ENCODE measurements at places on chromosomes 3 and 15.

- peak; percentile 72 for DNase-seq
Observed at GRCh38 chr3:196339493-196340254, 1.5 kb upstream of the TM4SF19 start.

- DNase-seq = no peak
Observed at GRCh38 chr3:63972196-63972595, 51.1 kb downstream of the PSMD6 start.

DNA sequence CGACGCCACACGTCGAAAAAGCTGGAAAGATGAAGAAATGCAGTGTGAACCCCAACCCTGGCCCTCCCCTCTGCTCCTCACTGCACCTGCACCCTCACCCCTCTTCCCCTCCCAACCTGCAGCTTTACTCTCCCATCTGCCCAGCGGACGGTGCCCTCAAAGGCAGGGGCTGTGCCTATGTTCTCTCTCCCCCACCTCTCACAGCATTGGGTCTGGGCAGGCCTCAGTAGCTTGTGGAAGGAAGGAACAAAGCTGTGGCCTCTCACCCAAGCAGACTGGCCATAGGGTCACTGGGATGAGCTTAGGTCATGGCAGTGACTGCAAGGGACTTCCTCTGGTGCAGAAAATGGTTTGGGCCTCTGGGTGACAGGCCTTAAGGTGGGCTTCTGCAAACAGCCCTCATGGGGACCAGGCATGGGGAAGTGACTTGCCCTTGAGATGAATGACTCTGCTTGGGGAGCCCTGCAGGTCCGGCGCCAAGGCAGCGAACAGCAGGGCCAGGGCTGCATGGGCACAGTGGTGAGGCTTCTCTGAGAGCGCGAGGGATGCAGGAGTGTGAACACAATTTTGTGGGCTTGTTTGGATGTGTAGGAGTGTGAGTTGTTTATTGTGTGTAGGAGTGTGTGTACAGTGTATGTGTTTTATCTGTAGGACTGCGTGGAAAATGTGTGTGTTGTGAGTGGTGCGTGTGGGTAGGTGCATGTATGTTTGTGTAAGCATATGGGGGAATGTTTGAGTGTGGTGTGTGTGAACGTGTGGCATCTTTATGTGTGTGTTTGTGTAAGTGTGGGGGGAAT, 29.2 kb downstream of the SRPRB start:
- no peak for DNase-seq

DNA sequence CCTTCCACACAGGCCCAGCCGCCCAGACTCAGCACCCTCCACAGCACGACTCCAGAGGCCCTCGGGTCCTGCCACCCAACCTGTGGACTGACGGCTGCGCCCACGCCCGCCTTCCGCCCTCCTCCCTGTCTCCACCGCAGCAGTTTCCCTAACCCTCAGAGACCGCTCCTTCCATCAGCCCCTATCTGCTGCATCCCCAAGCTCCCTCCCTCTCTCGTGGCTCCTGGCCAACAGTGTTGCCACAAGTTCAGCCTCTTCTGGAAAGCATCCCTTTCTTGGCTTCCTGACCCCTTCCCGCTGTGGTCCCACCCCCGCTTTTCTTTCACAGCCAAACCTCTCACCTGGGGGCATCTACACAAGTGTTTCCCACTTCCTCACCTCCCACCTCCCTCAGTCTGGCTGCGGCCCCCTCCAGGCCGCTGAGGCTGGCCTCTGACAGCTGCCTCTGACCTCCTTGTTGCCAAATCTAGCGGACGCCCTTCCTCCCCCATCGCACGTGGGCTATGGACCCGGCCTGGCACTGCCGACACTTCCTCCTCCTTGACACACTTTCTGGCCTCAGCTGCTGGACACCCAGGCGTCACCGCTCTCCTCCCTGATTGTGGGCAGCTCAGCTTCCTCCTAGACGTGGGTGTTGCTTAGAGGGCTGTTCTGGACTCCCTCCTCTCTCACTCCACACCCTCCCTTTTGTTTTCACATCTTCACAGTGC, 168.8 kb upstream of the TLE3 start:
- peak; percentile 89 for DNase-seq

DNA sequence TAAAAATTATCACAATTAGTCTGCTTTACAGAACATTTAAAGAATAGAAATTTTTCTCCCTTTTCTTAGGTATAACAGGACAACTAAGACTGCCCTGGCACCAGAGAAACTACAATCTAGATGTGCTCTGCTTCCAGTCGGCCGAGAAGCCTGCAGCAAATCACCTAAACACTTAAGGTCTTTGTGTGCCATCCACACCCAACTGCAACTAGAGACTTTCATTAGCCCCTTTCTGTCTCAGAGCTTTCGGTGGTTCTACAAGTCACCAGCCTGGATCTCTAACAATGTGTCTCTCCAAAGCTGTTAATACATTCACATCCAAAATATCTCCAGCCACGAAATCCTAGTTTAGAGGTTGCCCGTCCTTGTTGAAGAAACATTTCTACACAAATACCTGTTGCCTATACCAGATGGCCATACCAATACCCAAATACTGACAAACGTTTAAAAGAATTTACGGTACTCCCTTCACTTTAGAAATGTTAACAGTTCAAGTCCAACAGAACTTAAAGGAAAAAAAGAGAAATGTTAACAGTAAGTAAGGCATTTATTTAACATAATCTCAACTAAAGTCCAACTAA, 6.7 kb downstream of the PRC1 start:
- DNase-seq = no peak

- no peak for DNase-seq
Observed at GRCh38 chr3:48155122-48155521, 33.1 kb downstream of the CDC25A start.

- DNase-seq = peak; percentile 32
Observed at GRCh38 chr15:67033571-67034044, 31.8 kb upstream of the SMAD3 start.

DNA sequence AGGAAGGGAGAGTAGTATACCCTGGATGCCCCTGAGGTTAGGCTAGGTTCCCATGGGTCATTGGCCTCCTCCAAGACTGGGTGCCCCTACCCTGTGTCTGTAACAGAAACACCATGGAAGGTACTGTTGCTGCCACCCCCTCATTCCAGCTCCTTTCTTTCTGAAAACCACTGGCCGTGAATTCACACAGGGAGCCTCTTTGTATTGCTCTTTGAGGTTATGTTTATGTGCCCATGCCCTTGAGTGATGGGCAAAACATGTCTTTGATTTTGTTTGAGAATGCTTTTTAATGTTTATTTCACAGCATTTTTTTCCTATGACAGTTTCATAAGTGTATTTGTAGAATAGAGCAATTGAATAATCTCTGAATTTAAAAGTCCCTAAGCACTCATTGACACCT, 79.7 kb downstream of the RARB start:
- DNase-seq = no peak

GRCh38 chr3:119413603-119414280, 49.7 kb downstream of the TMEM39A start:
- DNase-seq = no peak

DNA sequence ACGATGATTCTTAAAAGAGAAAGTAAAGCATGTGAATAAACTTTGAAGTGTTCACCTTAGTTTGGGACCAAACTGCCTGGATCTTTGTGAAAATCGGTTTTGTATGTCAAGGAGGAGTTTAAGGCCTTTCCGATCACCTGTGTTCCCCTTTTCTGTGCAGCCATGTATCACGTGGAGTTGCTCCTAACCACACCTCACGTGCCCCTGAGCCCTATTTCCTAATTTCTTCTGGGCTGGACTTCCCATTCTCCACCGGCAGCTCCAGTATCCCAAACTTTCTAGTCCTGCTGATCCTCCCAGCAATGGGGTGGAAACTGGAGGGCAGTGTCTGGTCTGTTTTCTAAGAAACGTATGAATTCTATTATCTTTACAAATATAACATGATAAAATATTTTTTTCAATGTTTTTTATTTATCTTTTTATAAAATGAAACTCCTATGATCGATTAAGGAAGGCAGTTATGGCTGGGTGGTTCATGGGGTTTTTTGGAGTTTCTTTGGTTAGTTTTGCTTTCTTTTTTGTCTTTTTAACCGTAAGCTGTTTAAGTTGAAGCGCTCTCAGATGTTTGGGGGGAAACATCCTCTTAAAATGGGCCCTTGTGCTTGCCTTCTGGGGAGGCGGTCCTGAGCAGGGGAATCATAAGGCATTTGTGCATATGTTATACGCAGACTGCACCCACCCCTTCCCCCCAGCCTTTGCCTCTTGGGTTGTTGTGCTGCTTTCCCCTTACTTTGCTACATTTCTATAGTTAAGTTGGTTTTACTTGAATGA, 43.6 kb upstream of the WWTR1 start:
- no peak for DNase-seq

GRCh38 chr15:67607329-67607728, 64.8 kb downstream of the MAP2K5 start:
- no peak for DNase-seq

DNA sequence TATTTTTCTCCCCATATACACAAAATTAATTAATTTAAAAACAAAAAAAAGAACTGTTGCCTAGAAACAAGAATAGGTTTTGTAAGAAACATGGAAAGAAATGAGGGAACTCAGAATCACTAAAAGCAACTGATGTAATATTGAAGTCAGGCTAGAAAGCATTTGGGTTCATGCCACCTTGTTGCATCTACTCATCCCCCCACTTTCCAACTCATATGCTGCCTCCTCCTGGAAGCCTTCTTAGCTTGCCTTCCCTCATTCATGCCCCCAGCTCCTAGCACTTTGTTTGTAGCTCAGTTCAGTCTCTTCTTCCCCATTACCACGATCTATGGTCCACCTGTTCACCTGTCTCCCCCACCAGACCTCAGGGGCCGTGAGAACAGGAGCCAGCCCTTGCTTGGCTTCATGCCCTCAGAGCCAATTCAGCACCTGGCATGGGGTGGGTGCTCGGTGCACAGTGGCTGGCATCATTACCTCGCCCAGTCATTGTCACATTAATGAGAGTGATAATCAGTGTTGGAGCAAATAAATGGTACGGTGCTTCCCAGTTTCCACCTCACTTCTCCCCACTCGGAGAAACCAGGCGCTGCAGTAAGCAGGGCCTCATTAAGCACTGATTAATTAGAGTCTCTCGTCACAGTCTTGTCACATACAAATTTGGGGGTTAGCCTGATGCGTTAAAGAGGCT, 62.4 kb upstream of the SLC6A1 start:
- DNase-seq = no peak

GRCh38 chr3:129183569-129184395, at the start of gene CNBP:
CNBP (minus strand) TSS chr3:129183896; CDS start chr3:129171757, 12,139 bp downstream.
- DNase-seq = peak; percentile 98

DNA sequence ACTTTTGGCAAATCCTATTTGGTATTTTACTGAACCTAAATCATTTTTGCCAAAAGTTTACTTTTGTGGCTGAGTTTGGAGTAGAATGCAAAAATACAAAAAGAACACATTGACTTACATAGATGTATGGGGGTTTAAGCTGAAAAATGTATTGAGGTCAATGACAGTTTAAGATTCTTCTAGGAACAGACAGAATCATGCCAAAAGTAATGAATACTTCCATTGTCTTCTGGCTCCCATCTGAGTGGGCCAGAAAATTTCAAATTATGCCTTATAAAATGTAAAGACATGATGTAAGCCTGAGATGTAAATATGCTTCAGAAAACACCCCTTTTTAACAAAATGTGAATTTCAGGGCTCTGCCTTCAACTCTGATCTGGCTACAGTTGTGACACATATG, 375.1 kb upstream of the DPH6 start:
- no peak for DNase-seq

DNA sequence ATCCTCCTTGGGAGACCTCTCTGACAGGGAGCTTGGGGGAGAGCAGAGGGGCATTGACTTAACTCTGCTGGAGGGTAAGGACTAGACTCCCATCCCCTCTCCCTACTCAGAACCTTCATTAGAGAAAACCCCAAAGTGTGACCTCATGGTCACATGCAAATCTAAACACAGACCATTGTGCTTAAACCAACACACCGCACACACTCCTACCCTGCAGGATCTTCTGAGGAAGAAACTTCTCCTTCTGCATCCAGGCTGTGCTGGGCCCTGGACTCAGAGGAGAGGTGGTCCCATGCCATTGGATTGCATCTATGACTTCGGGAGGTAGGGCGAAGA, 805 bp upstream of the PARP16 start:
- DNase-seq = peak; percentile 47

- no peak for DNase-seq
Observed at GRCh38 chr3:27387625-27388024, 18.4 kb upstream of the NEK10 start.

- DNase-seq = no peak
Observed at GRCh38 chr3:95460274-95460673, 1354.1 kb upstream of the EPHA6 start.

GRCh38 chr3:38125305-38126120, 11.4 kb downstream of the ACAA1 start:
- no peak for DNase-seq

DNA sequence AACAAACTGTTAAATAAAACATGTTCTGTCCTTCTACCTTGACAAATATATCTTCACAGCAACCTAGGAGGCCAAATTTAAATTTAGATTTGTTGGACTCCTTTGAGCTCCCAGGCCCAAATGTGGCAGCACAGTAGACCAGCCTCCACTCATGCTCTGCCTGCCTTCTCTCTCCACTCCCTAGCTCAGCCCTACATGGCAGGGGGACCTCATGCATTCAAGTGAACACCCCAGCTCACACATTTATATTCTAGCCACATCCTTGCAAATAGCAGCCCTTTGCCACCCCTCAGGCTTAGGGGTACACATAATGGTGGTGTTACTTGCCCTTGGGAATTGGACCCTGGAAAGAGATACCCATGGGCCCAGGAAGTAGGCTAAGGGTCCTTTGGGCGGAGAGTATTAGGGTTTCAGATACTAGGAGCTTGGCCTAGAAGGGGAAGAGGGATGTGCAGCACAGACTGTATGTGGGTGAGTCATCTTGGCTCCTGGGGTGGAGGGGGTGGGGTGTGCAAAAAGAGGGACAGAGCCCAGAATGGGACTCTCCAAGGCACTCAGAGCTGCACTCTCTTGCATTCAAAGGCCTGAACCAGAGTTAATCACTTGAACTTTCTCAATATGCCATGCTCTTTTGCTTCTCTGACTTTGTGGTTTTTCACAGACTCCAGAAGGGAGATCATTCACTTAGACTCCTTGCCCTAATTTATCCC, 268.4 kb upstream of the ROPN1 start:
- DNase-seq = no peak

DNA sequence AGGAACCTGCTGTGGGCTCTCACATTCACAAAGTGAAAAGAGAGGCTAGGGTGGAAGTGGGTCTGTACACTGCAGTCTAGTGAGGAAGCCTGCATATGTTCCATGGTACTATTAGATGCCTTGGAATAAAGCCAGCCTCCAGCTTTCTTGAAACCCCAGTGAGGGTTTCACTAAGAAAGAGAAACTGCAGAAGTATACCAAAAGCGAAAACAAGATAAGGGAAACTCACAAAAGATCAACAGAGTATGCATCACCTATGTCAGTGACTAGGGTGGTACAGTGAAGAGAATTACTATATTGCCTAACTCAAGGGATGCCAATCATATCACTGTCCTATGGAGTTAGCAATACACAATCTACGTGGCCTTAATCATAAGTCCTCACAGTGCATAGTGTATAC, 212.5 kb upstream of the GADL1 start:
- DNase-seq = no peak

- no peak for DNase-seq
Observed at GRCh38 chr15:70077188-70078147, 20.2 kb downstream of the TLE3 start.

- no peak for DNase-seq
Observed at GRCh38 chr3:30547716-30548115, 58.7 kb upstream of the TGFBR2 start.

- no peak for DNase-seq
Observed at GRCh38 chr3:64266065-64266931, 41.0 kb upstream of the PRICKLE2 start.

- DNase-seq = peak; percentile 83
Observed at GRCh38 chr3:28317438-28318022, 31.0 kb upstream of the ZCWPW2 start.

- peak; percentile 90 for DNase-seq
Observed at GRCh38 chr3:186783731-186784515, 546 bp downstream of the EIF4A2 start.

Data from hematopoietic multipotent progenitor cell treated with erythropoietin and hydrocortisone succinate and interleukin-3 and kit ligand, for 4 days (in vitro differentiated cells).